ENCODE measurements at places on chromosomes 6 and 20.

- DNase-seq: no peak
These were observed 228.6 kb downstream of the TBC1D7 start for GRCh38 chr6:13099771-13100170.

GRCh38 chr6:131048933-131049515 is 14.0 kb downstream of the EPB41L2 start:
- DNase-seq: no peak

GRCh38 chr6:147530132-147531060 is 21.9 kb downstream of the SAMD5 start:
- DNase-seq: no peak

DNA sequence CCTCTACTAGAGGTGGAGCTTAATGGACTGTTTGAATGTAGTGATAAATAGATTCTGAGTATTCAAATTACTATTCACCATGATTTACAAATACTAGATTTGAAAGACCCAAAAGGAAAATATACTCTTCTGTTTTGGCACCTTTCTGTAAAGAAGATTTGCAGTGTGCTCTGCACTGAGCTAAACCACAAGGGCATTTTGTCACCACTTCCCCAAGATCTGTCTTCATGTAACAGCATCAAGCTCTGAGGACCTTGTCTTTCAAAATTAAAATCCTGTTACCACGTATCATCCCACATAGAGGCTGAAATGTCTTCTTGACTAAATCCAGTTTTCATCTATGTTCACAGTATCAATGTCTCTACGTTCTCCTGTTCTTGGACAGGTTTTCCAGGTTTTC is 3.3 kb upstream of the PGK2 start:
- DNase-seq: no peak

- DNase-seq: no peak
These were observed 25.3 kb downstream of the CPXM1 start for GRCh38 chr20:2775139-2775538.

All from GM19239 (cell line).